ENCODE measurements at places on chromosomes 1 and 21.

GRCh38 chr1:100631015-100631551, 88.5 kb upstream of the VCAM1 start:
- peak; percentile 38 for DNase-seq

DNA sequence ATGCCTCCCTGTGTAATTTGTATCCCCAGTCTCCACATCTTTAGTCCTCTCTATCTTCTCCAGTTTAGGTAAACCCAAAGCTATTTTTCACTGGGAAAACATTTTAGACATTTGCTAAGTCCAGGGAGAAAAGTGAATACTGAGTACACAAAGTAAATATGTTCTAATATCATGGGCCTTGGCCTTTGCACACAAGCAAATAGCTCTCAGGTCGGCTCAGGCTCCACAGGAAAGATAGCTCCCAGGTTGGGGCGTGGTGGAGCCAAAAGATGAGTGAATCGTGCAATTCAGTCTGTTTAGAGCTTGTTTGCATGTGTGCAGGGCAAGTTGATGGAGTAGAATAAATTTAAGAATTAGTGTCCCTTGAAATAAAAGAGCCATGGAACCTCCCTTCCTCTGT, 7.9 kb downstream of the RGSL1 start:
- DNase-seq, result no peak

- no peak for DNase-seq
Measured at GRCh38 chr1:109762039-109762585, 1.6 kb downstream of the EPS8L3 start.

DNA sequence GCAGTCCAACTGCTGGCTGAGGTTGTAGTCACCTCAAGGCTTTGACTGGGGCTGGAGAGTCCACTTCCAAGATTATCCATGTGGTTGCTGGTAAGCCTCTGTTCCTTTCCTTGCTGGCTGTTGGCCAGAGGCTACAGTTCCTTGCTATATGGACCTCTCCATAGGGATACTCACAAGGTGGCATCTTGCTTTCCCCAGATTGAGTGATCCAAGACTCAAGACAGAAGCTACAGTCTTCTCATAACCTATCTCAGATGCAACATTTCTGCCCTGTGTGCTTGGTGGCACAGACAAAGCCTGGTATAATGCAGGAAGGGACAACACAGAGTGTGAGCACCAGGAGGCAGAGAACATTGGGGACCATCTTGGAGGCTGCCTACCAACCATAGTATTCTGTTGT, 111.8 kb downstream of the FNBP1L start:
- no peak for DNase-seq

- DNase-seq, result no peak
Measured at GRCh38 chr1:99727575-99728185, 38.8 kb downstream of the FRRS1 start.

All from inflammatory macrophage treated with lipopolysaccharide for 1 hour (primary cell).